ENCODE measurements at places on chromosomes 12 and 14.

DNA sequence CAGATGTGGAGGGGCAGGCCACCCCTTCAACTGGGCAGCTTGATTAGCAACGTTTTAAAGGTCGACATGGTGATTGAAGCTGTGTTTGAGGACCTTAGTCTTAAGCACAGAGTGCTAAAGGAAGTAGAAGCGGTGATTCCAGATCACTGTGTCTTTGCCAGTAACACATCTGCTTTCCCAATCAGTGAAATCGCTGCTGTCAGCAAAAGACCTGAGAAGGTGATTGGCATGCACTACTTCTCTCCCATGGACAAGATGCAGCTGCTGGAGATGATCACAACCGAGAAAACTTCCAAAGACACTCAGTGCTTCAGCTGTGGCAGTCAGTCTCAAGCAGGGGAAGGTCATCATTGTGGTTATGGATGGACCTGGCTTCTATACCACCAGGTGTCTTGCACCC lies 23.9 kb upstream of the AICDA start:
- no peak overlapping the region for H3K27ac ChIP-seq
- H3K36me3 ChIP-seq, result no peaks in the 10 kb centered on the region
- H3K4me1 ChIP-seq, result no peaks in the 10 kb centered on the region
- H3K27me3 ChIP-seq, result peaks cover 23% of the 10 kb centered on the region
- no peak overlapping the region for H3K4me3 ChIP-seq
- no peak for DNase-seq

GRCh38 chr14:103538291-103539055 lies 9.5 kb downstream of the TRMT61A start:
- H3K36me3 ChIP-seq, result no peaks in the 10 kb centered on the region
- no peaks in the 10 kb centered on the region for H3K27me3 ChIP-seq
- no peak for DNase-seq
- no peak overlapping the region for H3K4me3 ChIP-seq
- peaks cover 6% of the 10 kb centered on the region for H3K4me1 ChIP-seq

GRCh38 chr12:51071663-51072062 lies 11.7 kb downstream of the CSRNP2 start:
- H3K36me3 ChIP-seq, result peaks cover 19% of the 10 kb centered on the region
- H3K27ac ChIP-seq, result no peak overlapping the region
- H3K4me1 ChIP-seq, result no peaks in the 10 kb centered on the region
- DNase-seq, result peak; percentile 8
- no peak overlapping the region for H3K4me3 ChIP-seq

GRCh38 chr14:58733451-58734208 lies 95.9 kb downstream of the DACT1 start:
- DNase-seq, result no peak
- no peak overlapping the region for H3K4me3 ChIP-seq
- H3K4me1 ChIP-seq, result peaks cover 12% of the 10 kb centered on the region

DNA sequence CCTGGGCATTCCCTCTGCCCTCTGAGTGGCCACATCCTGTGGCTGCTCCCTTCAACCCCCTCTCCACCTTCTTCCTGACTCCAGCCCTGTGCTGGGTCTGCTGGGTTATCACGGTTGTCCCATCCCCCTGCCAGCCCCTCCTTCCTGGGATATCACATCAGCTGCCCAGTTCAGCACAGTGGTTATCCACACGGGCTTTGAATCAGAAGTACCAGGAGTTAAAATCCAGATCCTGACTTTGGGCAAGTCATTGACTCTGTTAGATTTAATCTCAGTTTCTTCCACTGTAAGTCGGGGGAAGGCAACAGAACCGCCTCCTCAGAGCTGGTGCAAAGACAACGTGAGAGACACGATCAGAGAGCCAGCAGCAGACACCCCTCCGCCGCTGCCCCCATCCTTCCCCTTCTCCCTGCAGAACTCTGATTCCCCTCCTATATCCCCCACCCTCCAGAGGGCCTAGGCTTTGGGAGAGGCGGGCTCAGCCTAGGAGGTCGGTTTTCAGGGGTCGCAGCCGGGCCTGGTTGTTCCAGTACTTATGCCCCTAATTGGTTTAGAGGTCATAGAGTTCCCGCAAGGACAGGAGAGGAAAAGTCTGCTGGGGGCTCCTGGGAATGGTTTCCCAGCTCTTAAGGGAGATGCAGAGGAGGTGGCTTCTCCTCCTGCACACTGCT lies 42.5 kb downstream of the PRIMA1 start:
- peaks cover 22% of the 10 kb centered on the region for H3K27me3 ChIP-seq
- no peak overlapping the region for H3K4me3 ChIP-seq
- DNase-seq, result no peak
- H3K4me1 ChIP-seq, result peaks cover 43% of the 10 kb centered on the region
- H3K27ac ChIP-seq, result peak overlapping the region; percentile 61
- H3K36me3 ChIP-seq, result no peaks in the 10 kb centered on the region

DNA sequence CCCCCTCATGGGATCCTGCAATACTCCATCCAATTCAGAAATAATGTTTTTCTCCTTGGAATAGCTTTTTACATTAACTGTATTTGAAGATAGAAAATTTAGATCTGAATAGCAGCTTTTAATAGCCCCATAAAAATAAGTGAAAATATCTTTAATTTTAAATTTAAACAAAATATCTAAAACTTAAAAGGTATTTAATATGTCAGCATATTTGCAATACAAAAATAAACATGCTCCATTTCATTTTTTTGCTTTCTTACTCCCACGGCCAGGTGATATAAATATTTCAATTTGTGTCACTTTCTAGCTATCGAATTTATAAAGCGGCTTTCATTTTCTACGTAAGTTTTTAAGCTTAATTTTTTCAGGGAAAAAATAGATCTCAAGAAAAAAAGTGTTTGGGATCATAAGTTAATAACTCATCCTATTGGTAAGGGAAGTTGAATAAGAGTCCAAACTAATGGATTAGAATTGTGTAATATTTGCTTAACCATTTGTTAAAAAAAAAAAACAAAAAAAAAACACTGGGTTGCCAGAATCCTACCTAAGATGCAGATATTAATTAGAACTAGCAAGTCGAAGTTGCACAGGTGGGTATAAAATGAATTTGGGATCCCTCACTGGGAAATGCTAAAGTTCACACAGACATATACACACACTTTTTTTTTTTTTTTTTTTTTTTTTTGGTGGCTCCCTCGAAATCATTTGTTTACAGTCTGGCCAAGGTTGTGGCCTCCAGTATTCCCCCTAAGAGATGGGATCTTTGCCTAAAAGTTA lies 47.6 kb downstream of the PPP2R5C start:
- no peaks in the 10 kb centered on the region for H3K27me3 ChIP-seq
- H3K36me3 ChIP-seq, result peaks cover 4% of the 10 kb centered on the region
- peak overlapping the region; percentile 100 for H3K27ac ChIP-seq
- H3K4me3 ChIP-seq, result peak overlapping the region; percentile 97
- DNase-seq, result no peak

DNA sequence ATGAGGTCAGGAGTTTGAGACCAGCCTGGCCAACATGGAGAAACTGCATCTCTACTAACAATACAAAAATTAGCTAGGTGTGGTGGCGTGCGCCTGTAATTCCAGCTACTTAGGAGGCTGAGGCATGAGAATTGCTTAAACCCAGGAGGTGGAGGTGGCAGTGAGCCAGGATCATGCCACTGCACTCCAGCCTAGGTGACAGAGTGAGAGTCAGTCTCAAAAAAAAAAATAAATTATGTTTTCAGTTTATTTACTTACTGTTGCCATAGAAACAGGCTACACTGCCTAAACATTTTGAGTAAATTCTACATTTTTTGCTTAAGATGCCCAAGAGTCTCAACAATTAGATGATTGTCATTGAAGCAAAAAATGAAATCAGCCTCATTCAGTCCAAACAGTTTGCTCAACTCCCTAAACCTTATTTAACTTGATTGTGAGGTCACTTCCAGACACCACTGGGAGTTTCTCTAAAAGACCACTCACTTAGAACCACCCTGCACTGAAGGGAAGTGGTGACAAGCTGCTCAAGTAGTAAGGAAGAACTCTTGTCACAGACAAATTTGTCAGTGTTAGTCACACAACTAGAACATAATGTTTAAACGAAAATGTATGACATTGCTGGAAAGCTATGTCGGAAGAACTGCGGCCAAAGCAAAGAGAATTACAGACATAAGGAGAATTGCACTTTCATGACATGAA lies 9.8 kb upstream of the GNPNAT1 start:
- H3K4me3 ChIP-seq, result no peak overlapping the region
- DNase-seq, result no peak
- no peaks in the 10 kb centered on the region for H3K4me1 ChIP-seq

DNA sequence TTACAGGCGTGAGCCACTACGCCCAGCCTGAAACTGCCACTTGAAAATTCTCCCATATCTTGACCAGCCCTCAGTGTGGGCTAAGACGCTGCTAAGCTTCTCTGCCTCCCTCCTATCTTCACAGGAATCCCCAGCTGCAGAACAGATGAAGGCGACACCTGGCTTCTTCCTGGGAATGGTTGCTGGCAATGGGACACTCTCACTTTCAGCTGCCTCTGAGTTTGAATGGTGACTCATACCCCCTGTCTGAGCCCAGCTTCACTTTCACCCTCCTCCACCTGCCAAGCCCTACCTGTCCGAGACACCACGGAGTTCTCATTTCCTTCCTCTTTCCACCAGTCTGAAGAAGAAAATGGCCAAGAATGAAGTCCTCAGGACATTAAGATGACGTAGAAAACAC lies 18.3 kb upstream of the VASH1 start:
- H3K4me1 ChIP-seq, result no peaks in the 10 kb centered on the region
- H3K4me3 ChIP-seq, result no peak overlapping the region
- no peak overlapping the region for H3K27ac ChIP-seq
- no peaks in the 10 kb centered on the region for H3K36me3 ChIP-seq
- DNase-seq, result no peak
- H3K27me3 ChIP-seq, result peaks cover 17% of the 10 kb centered on the region

DNA sequence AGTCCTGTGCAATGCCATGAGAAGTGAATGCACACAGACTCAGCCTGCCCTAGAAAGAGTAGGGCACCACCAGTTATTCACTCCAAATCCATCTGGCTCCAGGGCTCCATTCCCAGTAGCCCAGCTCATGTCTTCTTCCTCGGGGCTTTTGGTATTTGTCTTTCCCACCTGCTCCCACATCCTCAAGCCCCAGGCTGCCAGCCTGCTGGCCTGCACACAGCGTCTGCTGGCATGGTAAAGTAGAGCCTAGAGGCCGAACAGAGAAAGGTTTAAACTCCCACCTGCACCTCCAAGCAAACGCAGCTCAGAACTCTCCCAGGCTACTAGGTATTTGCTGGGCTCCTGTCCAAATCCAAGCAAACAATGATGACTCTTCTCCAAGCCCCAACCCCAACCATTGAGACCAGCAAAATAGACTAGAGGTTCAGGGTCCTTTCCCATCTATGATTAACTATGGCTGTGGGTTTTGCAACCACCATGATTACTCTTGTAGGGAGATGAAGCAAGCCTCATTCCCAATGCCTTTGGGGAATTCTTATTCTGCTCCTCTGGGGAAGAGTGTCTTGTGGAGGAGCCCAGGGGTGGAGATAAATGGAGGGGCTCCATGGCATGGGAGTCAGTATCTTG lies 5.2 kb upstream of the VDR start:
- no peaks in the 10 kb centered on the region for H3K36me3 ChIP-seq
- H3K27me3 ChIP-seq, result peaks cover 52% of the 10 kb centered on the region
- no peak for DNase-seq

GRCh38 chr12:122123051-122123760 lies 44.6 kb downstream of the MLXIP start:
- H3K4me3 ChIP-seq, result no peak overlapping the region
- peak overlapping the region; percentile 20 for H3K27ac ChIP-seq
- no peak for DNase-seq
- no peaks in the 10 kb centered on the region for H3K36me3 ChIP-seq
- H3K27me3 ChIP-seq, result no peaks in the 10 kb centered on the region
- H3K4me1 ChIP-seq, result peaks cover 13% of the 10 kb centered on the region

DNA sequence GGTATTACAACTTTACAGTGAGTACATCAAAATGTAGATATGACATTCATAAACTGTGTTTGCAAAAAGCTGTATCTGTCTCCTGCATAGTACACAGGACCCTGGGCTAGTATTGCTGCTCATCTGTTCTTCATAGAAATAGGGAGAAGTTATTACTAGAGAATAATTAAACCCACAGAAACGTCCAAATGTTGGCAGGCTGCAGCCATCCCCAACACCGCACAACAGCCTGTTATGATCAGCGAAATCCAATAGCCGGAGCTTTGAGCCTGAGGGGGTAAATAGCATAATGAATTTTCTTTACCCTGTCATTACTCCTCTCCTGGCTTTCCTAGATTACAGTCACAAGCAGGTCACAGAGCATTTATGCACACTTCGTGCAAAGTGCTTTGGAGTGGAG lies 178.0 kb downstream of the DACT1 start:
- DNase-seq, result no peak
- no peak overlapping the region for H3K4me3 ChIP-seq
- no peaks in the 10 kb centered on the region for H3K27me3 ChIP-seq

DNA sequence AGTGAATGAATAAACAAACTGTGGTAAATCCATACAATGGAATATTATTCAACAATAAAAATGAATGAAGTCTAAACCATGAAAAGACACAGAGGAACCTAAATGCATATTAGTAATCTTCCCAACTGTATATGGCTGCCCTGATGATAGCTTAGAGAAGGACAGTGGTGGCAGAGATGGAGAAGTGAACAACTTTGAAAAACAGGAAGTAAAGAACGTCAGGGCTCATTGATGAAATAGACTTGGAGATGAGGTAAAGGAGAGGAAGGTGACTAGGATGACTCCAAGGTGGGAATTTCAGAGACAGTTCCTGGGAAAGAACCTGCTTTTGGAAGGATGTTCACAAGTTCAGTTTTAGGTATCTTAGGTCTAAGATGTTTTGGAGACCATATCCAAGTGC lies 36.3 kb upstream of the NT5DC3 start:
- H3K4me3 ChIP-seq, result no peak overlapping the region
- H3K27me3 ChIP-seq, result peaks cover 7% of the 10 kb centered on the region
- DNase-seq, result no peak
- no peaks in the 10 kb centered on the region for H3K36me3 ChIP-seq
- peaks cover 19% of the 10 kb centered on the region for H3K4me1 ChIP-seq
- H3K27ac ChIP-seq, result no peak overlapping the region

GRCh38 chr12:97308576-97309198 lies 153.9 kb upstream of the RMST start:
- no peaks in the 10 kb centered on the region for H3K36me3 ChIP-seq
- H3K27me3 ChIP-seq, result peaks cover 9% of the 10 kb centered on the region
- H3K4me3 ChIP-seq, result no peak overlapping the region

GRCh38 chr12:113190761-113191160 lies 5.2 kb downstream of the RITA1 start:
- H3K4me3 ChIP-seq, result no peak overlapping the region
- peaks cover 33% of the 10 kb centered on the region for H3K4me1 ChIP-seq
- peaks cover 20% of the 10 kb centered on the region for H3K36me3 ChIP-seq
- no peaks in the 10 kb centered on the region for H3K27me3 ChIP-seq

DNA sequence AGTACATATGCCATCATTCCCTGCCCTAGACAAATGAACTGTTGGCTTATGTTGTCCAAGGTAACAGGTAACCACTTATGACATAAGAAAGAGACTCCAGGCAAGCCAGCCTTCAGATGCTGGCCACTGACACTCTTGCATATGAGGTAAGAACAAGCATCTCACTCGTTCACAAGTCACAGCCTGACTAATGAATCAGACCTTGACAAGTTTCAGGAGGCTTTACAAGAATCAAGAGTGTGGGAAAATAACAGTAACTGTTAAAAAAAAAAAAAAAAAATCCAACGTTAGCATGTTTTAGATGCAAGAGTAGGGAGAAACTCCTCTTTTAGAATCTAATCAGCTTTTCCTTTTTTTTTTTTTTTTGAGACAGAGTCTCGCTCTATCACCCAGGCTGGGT lies 40.7 kb downstream of the ZFYVE1 start:
- no peaks in the 10 kb centered on the region for H3K27me3 ChIP-seq
- peaks cover 23% of the 10 kb centered on the region for H3K36me3 ChIP-seq
- DNase-seq, result no peak
- H3K4me1 ChIP-seq, result no peaks in the 10 kb centered on the region
- no peak overlapping the region for H3K4me3 ChIP-seq
- H3K27ac ChIP-seq, result no peak overlapping the region

- peaks cover 30% of the 10 kb centered on the region for H3K4me1 ChIP-seq
- H3K4me3 ChIP-seq, result no peak overlapping the region
- H3K36me3 ChIP-seq, result peaks cover 4% of the 10 kb centered on the region
- no peak for DNase-seq
Measured at GRCh38 chr12:104586351-104586919, 129.7 kb downstream of the CHST11 start.
